ENCODE measurements at places on chromosomes 1 and 21. TPM values are rescaled to one million over a fixed set of nuclear protein-coding genes. Genes with fewer than 3 reads are reported as not detected.

- no peak for DNase-seq
These were observed 92.3 kb downstream of the PGBD5 start for GRCh38 chr1:230333590-230334446.

- DNase-seq: no peak
These were observed 47.8 kb downstream of the ITPKB start for GRCh38 chr1:226691247-226691646.

TACSTD2 gene
- 1.3 TPM for total RNA-seq

- DNase-seq: no peak
These were observed 9.7 kb upstream of the KRTAP7-1 start for GRCh38 chr21:30839304-30839703.

WARS2 gene
- total RNA-seq: 20.9 TPM

KRTAP19-3 gene
- not detected for total RNA-seq

DNA sequence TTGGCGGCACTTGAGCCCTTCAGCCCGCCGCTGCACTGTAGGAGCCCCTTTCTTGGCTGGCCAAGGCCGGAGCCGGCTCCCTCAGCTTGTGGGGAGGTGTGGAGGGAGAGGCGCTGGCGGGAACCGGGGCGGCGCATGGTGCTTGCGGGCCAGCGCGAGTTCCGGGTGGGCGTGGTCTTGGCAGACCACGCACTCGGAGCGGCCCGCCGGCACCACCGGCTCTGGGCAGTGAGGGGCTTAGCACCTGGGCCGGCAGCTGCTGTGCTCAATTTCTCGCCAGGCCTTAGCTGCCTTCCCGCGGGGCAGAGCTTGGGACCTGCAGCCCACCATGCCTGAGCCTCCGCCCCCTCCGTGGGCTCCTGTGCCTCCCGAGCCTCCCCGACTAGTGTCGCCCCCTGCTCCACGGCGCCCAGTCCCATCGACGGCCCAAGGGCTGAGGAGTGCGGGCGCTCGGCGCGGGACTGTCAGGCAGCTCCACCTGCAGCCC lies 673.7 kb upstream of the BRINP3 start:
- DNase-seq: no peak

GRCh38 chr1:29855561-29856160 lies 619.3 kb downstream of the PTPRU start:
- DNase-seq: no peak

LY9 gene
- total RNA-seq: 1.2 TPM

DNA sequence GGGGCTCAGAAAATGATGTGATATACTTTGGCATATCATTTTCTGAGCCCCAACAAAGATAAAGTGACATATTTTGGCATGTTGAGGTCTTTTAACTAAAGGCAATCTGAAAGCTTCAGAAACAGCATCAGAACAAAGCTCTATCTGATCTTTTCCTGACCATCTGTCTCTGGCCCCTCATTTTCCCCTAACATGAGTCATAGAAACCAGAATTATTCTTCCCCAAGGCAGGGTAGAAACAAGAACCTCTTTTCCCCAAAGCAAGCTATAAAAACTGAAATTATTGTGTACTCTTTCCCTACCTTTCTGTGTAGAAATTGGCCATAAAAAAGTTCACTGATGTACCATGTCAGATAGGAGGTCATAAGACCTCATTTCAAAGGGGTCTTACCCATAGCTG lies 48.7 kb upstream of the PLA2G4A start:
- DNase-seq: no peak

- no peak for DNase-seq
These were observed 26.7 kb downstream of the MIS18A start for GRCh38 chr21:32252136-32252535.

SLAMF6 gene
- 3.1 TPM for total RNA-seq

DNA sequence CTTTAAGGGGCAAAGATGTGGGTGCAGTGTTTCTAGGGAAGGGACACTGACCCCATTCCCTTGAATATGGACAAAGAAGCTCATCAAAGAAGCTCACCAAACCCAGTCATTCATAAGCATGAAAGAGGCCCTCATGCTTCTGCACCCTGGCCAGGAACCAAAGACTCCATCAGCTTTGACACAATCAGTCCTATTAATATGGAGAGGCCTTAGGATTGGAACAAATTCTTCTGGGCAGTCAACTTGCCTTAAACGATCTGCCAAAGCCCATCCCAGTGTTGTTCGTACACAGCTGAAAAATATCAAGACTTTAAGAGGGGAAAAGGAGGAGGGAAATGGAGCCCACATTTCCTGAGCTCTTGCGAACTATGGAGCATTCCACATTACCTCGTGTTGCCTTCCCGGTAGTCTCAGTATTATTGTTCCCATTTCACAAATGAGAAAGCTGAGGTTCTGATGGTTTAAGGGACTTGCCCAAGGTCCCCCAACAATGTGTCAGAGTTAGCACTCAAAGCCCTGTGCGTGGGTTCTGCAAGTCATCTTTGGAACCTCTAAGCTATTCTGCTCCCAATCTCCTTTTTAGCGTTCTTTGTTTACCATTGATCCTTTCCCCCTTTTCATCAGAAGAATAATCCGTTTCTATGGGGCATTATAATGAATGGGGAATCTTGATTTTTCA lies 161.9 kb downstream of the ZBTB18 start:
- no peak for DNase-seq

Data from omental fat pad (tissue), 4 donors.